Upper lobe of right lung (tissue), 1 donor: ENCODE measurements at places on chromosomes 5 and 9. TPM values are rescaled to one million over a fixed set of nuclear protein-coding genes. Genes with fewer than 3 reads are reported as not detected.

DNA sequence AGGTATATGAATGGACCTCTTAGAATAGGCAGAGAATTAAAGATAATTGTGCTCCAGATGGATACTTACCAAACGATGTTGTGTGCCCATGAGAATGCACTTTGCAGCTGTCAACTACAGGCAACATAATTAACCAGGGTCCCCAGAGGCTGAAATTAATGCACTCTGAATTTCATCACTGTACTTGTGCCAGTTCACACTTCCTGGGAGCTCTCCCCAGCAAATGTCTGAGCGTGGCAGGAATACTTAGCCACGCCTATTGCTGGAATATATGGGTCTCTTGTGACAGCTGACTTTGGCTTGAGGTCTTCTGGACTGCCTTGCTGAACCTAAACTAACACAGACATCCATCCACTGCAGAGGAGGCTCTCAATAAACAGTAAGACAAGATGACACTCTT lies 11.9 kb upstream of the C1QTNF2 start:
- no peak for DNase-seq
- no peak overlapping the region for H3K4me3 ChIP-seq
- no peaks in the 10 kb centered on the region for H3K27me3 ChIP-seq

THBS4 gene
- total RNA-seq = 1.2 TPM

SPRY4 gene
- total RNA-seq = 89.8 TPM

DNA sequence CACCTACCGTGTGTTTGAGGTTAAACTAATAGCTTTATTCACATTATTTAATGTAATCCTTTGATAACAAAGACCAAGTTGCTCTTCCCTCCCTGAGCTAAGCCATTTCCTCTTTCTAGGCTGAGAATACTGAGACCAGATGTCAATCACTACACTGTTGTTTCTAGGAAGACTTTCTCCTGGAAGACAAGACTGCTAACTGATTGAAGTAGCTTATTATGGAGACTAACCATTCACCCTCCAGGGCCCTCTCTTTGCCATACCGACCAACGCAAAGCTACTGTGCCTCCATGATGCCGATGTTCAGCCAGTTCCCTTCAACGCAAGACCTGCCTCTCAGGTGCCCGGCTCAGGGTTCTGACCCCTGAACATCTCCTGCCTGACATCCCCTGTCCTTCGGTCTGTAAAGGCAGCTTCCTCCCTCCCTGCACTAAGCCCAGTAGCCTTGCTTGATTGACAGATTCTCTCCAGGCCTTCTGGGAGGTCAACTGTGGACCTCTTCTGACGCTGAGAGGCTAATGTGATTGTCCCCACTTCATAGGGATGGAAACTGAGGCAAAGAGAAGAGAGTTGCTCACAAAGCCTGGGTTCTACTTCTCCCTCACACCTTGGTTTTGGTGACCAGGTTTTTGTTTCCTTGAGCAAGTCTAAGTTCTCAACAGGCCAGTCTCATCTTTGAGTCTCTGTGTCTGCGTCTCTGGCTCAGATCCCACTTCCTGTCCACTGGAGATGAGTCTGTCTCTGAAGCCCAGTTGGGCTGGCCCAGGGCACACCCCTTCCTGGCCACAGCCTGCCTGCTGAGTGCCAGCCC lies 259.7 kb upstream of the IRX2 start:
- DNase-seq = no peak

DNA sequence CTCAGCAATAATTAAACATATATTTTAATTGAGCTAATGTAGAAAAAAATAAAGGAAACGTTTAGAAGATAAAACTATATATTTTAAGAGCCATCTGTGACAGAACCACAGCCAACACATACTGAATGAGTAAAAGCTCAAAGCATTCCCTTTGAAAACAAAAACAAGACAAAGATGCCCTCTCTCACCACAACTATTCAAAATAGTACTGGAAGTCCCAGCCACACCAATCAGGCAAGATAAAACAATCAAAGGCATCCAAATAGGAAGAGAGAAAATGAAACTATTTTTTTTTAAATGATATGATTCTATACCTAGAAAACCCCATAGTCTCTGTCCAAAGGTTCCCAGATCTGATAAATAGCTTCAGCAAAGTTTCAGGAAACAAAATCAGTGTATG lies 262.0 kb downstream of the HTR1A start:
- H3K4me3 ChIP-seq = no peak overlapping the region
- no peaks in the 10 kb centered on the region for H3K27me3 ChIP-seq
- DNase-seq = no peak
- H3K36me3 ChIP-seq = no peaks in the 10 kb centered on the region
- no peaks in the 10 kb centered on the region for H3K4me1 ChIP-seq
- no peak overlapping the region for H3K27ac ChIP-seq
